ENCODE measurements at places on chromosomes 11 and 22. TPM values are rescaled to one million over a fixed set of nuclear protein-coding genes. Genes with fewer than 3 reads are reported as not detected.

The MLC1 gene
- 0.25 TPM for total RNA-seq

The TTLL8 gene
- not detected for total RNA-seq

The FOLR1 gene
- not detected for total RNA-seq

- no peak overlapping the region for H3K4me3 ChIP-seq
- no peak for DNase-seq
- H3K36me3 ChIP-seq: no peaks in the 10 kb centered on the region
- H3K4me1 ChIP-seq: peaks cover 5% of the 10 kb centered on the region
Observed at GRCh38 chr11:65065851-65066250, 7.5 kb upstream of the NAALADL1 start.

DNA sequence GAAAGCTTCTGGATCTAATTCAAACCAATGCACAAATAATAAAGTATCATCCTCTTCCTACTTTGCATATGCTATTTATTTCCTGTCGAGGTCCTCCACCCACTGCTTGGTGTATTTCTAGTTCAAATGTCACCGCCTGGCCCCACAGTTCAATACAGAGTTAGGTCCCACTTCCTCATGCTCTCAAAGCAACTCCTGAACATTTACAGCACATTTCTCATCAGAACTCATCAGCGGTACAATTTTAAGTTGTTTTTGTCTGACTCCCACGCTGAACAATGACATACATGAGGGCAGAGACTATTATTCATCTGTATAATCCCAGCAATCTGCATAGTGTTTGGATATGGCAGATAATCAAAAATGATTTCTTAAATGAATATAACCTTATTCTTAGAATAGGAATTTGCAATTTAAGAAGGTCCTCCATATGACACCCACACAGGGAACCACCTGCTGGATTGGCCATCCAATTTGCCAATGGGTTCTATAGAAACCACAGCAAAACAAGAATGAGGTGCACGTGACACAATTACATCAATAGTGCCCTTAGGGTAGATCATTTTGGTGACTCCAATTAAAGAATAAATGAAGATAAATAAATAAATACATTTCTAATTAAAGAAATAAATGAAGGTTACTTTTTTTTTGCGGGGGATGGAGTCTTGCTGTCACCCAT is 54.2 kb downstream of the SLC25A17 start:
- H3K36me3 ChIP-seq: peaks cover 9% of the 10 kb centered on the region
- H3K4me3 ChIP-seq: no peak overlapping the region
- peak overlapping the region; percentile 87 for H3K27ac ChIP-seq
- H3K4me1 ChIP-seq: peaks cover 11% of the 10 kb centered on the region
- no peaks in the 10 kb centered on the region for H3K27me3 ChIP-seq

GRCh38 chr22:30744224-30744623 is 49.5 kb downstream of the OSBP2 start:
- peaks cover 3% of the 10 kb centered on the region for H3K36me3 ChIP-seq
- peak overlapping the region; percentile 52 for H3K27ac ChIP-seq
- H3K4me1 ChIP-seq: peaks cover 64% of the 10 kb centered on the region
- no peak overlapping the region for H3K4me3 ChIP-seq
- H3K27me3 ChIP-seq: no peaks in the 10 kb centered on the region

DNA sequence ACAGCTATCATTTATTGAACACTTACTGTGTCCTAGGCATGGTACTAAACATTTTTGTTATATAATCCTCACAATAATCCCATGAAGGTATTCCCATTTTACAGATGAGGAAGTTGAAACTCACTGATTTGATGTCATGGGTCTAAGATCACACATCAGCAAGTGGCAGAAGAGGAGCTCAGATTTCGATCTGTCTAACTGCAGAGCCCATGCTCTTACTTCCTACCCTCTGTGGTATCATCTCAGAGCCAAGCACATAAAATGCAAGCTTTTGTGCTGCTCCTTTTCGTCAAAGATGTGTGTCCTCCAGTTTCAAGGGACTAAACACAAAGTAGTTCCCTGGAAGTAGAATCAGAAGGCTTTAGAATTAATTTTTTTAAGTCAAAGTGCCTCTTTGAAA is 71.1 kb downstream of the ARFGAP2 start:
- no peaks in the 10 kb centered on the region for H3K36me3 ChIP-seq
- peaks cover 4% of the 10 kb centered on the region for H3K4me1 ChIP-seq
- H3K27ac ChIP-seq: no peak overlapping the region

DNA sequence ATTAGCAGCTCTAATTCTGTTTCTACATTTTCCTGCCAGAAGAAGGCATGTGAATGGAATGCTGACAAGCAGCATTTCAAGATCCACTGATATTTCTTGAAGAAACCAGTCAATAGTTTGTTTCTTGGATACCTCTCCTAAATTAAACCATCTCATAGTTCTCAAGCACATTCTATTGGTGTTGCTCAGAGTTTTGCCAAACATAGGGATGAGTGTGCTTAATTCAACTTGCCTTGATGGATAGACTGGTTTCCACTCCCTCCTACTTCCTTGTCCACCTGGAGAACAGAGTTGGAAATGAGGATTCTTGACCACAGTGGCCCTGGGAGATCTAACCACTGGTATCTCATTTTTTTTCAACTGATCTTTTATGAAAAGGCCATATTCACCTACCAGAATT is 29.8 kb upstream of the DDX10 start:
- no peak overlapping the region for H3K27ac ChIP-seq
- H3K4me1 ChIP-seq: no peaks in the 10 kb centered on the region
- H3K36me3 ChIP-seq: no peaks in the 10 kb centered on the region
- no peak for DNase-seq
- H3K27me3 ChIP-seq: peaks cover 23% of the 10 kb centered on the region
- H3K4me3 ChIP-seq: no peak overlapping the region

DNA sequence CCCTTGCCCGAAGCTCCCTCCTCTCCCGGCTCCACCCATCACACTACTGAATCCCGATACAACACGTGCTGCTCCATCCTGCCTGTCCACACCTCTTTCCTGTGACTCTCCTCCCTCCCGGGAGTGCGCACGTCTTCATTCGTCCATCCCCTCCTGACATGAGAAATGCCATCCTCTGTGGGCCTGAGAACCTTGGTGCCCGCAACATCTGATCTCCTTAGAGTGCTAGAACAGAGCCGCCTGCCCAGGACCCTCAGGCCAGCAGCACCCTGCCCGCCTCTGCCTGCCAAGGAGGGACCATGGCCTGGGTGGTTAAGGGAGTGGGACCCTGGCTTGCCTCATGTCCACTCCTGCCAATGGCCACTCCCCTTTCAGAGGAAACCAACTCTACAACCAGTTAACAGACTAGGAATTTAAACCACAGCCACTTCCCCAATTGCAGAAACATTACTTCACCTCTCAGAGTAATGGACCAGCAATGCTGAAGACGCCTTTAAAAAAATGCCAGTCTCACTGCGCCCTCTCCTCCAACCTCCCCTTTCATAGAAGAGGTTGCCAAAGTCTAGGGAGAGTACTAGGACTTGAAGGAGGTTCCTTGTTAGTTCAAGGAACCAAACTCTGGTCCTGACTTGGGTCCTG is 466.3 kb downstream of the OPCML start:
- H3K27ac ChIP-seq: no peak overlapping the region
- H3K4me1 ChIP-seq: peaks cover 9% of the 10 kb centered on the region
- DNase-seq: no peak

DNA sequence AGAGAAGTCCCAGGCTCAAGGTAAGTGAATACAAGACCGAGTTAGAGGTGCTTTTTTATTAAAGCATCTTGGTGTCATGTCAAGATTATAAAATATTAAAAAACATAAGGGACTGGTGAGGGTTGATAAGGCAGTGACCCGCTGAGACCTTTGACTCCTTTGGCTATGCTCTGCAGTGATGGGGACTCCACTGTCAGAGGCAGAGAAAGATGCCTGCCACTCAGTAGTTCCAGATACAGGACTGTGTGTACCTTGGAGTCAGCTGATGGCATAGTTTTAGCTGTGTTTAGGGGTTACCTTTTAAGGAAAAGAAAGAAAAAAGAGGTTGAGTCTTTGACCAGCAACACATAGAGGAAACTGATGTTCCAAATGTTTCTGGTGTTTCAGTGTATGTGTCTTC is 40.8 kb downstream of the SHISA8 start:
- DNase-seq: no peak
- no peak overlapping the region for H3K27ac ChIP-seq
- peaks cover 52% of the 10 kb centered on the region for H3K36me3 ChIP-seq
- no peak overlapping the region for H3K4me3 ChIP-seq
- peaks cover 18% of the 10 kb centered on the region for H3K4me1 ChIP-seq

GRCh38 chr11:1761110-1761856 is 2.4 kb downstream of the CTSD start:
- DNase-seq: no peak
- peaks cover 24% of the 10 kb centered on the region for H3K36me3 ChIP-seq

DNA sequence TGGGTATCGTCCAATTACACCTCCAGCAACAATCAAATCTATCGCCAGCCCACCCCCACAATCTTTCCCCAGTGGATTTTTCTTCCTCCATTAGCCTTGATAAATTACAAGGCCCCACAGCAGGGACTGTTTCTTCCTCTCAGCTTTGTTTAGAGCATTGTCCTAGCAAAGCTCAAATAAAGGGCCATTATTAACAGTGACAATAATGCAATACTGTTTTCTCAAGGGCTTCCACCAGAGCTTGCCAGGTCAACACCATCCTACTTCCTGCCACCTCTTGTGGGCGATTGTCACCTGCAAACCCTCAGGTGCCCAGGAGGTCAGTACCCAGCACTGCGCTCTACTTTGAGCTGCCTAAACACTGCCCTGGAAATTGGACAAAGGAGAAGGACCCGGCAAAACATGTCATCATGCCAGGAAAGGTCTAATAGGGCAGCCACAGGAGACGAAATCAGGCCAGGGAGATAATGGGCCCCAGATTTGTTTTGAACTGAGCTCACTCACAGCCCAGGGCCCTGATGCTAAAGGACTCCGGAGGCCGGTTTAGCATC is 95.2 kb downstream of the ABTB2 start:
- no peak overlapping the region for H3K27ac ChIP-seq
- H3K27me3 ChIP-seq: peaks cover 12% of the 10 kb centered on the region
- DNase-seq: no peak
- H3K36me3 ChIP-seq: no peaks in the 10 kb centered on the region
- no peak overlapping the region for H3K4me3 ChIP-seq
- H3K4me1 ChIP-seq: peaks cover 4% of the 10 kb centered on the region

DNA sequence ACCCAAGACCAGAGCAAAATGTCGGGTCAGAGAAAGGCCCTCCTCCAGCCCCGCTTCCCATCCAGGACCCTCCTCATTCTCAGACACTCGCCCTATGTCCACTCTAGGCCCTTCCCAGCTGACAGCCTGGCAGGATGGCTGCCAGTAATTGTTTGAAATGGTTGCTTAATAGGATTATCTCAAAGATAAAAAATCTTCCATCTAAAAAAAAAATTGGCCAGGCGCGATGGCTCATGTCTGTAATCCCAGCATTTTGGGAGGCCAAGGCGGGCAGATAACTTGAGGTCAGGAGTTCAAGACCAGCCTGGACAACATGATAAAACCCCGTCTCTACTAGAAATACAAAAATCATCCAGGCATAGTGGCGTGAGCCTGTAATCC is 32.4 kb downstream of the SCGB1A1 start:
- no peak overlapping the region for H3K27ac ChIP-seq
- peaks cover 11% of the 10 kb centered on the region for H3K27me3 ChIP-seq
- no peak overlapping the region for H3K4me3 ChIP-seq
- DNase-seq: no peak

GRCh38 chr11:113404859-113405430 is 17.4 kb downstream of the ANKK1 start:
- H3K27ac ChIP-seq: no peak overlapping the region
- H3K4me3 ChIP-seq: no peak overlapping the region
- no peaks in the 10 kb centered on the region for H3K4me1 ChIP-seq
- no peaks in the 10 kb centered on the region for H3K36me3 ChIP-seq

DNA sequence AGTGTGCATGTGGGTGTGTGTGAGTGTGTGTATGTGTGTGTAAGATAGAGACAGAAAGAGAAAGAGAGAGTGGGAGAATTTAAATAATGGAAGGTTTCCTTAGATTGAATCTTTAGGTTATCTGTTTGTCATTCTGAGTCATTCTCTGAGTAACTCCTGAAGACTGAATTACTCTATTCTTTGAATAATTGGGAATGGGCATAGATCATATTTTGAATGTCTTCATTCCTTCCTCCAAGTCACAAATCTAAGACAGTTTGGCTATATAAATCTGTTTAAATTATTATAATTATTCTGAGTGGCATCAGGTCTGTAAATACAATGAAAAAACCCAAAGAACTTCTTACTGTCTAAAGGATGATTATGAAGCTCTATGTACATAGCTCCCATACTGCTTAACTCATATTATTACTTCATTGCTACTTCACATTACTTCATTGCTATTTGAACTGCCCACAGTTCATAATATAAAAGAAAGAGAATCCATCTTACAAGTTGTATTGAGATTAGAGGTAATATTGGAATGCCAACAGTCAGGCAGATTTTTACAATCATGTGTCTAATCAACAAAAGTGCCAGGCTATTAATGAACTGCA is 346.6 kb upstream of the CCDC179 start:
- no peaks in the 10 kb centered on the region for H3K4me1 ChIP-seq
- no peak overlapping the region for H3K4me3 ChIP-seq
- H3K36me3 ChIP-seq: no peaks in the 10 kb centered on the region
- H3K27ac ChIP-seq: no peak overlapping the region

- peak overlapping the region; percentile 89 for H3K27ac ChIP-seq
- no peaks in the 10 kb centered on the region for H3K27me3 ChIP-seq
- DNase-seq: peak; percentile 61
- H3K4me3 ChIP-seq: peak overlapping the region; percentile 73
- peaks cover 71% of the 10 kb centered on the region for H3K4me1 ChIP-seq
Observed at GRCh38 chr11:61092280-61092766, 10.0 kb upstream of the CD5 start.

- peaks cover 13% of the 10 kb centered on the region for H3K27me3 ChIP-seq
- no peak overlapping the region for H3K4me3 ChIP-seq
- no peaks in the 10 kb centered on the region for H3K36me3 ChIP-seq
- H3K27ac ChIP-seq: no peak overlapping the region
- DNase-seq: no peak
Observed at GRCh38 chr22:26414347-26414746, 14.7 kb upstream of the ASPHD2 start.

DNA sequence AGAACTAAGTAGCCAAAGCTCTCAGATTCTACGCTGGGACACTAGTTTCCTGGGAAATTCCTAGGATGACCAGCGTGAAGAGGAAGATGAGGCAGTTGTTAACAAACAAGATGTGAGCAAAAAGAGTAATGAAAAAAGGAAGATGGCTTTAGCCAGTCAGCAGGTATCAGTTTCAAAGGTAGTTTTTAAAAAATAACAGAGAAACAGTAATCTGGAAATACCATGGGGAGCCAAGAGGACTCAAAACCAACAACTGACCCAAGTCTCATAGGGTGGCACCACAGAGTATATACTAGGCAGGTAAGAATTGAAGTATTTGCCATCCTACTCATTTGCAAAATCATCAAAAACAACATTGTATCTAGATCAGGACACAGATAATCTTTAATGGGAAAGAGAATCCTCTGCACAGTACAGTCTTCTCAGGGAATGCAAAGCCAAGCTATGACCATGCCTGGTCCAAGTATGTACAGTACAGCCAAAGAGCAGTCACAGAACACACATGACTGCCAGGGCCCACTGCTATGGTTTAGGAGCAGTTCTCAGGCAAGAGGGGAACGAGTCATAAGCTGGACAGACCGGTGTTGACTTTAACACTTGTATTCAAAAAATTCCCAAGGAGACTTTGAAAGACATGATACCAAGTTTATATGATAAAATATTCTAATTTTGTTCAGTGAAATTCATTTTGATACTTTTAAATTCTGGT is 20.6 kb downstream of the MSANTD4 start:
- no peaks in the 10 kb centered on the region for H3K4me1 ChIP-seq
- H3K27me3 ChIP-seq: no peaks in the 10 kb centered on the region
- H3K36me3 ChIP-seq: peaks cover 42% of the 10 kb centered on the region

All from activated CD4-positive, alpha-beta T cell treated with anti-CD3 and anti-CD28 coated beads, Interleukin-2, amount 10 ng/mL, durations not matched to agents 7 days and 5 days (primary cell).